ENCODE measurements at places on chromosomes 2 and 18. TPM values are rescaled to one million over a fixed set of nuclear protein-coding genes. Genes with fewer than 3 reads are reported as not detected.
A peak's percentile ranks its signal among the peaks of the same experiment; 100 is the strongest.

GPBAR1 gene
- 0.39 TPM for total RNA-seq

DNA sequence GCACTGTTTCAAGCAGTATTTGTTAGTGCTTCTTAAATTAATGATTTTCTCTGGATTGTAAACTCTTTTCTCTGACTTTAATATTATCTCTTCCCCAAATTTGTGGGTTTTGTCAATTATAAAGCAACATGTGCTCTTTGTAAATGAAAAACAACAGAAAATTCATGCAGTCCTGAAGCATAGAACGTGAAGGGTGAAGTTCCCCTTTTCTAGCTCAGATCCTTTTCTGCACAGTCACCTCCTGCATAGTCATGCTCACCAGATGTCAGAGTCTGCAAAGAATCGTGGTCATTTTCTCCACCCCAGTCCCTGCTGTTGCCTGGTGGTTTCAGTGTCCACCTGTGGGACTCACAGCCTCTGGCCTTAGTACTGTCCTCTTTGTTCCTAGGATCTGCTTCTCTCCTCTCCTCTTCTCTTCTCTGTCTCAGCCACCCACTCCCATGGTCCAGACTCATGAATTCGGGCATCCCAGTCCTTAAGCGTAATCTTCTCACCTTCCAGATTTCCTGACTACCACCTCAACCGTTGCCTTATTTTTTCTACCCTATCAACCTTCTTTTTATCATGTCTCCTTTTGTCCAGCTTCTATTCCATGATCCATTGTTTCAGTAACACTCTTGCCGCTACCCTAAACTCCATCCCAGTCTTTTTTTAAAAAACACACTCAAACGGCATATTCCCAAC, 229.1 kb downstream of the RTP5 start:
- no peak for DNase-seq

PIEZO2 gene
- total RNA-seq, result 51.0 TPM

- DNase-seq, result no peak
Observed at GRCh38 chr2:88003074-88003755, 13.1 kb downstream of the RNU2-63P start.

MC4R gene
- not detected for total RNA-seq

DNA sequence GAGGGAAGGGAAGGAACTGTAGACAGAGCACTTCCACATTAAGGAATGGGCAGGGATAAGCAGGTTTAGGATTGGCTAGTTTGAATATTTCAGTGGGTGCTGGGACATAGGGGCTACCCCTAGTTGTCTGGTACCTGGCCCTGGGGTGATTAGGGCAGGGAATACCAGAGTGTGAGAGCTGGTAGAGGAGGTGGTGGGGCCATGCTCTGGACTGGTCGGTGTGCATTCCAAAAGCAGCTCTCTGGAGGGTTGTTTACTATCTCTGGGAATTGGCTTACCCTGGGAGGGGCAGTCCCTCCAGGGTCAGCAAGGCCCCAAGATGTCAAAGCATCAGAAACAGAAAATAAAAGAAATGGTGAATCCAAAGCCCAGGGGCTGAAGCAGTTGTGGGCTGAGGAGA, 103.8 kb downstream of the LAMA3 start:
- DNase-seq, result no peak

GRCh38 chr2:172962824-172963223, 112.8 kb upstream of the MAP3K20 start:
- no peak for DNase-seq

DNA sequence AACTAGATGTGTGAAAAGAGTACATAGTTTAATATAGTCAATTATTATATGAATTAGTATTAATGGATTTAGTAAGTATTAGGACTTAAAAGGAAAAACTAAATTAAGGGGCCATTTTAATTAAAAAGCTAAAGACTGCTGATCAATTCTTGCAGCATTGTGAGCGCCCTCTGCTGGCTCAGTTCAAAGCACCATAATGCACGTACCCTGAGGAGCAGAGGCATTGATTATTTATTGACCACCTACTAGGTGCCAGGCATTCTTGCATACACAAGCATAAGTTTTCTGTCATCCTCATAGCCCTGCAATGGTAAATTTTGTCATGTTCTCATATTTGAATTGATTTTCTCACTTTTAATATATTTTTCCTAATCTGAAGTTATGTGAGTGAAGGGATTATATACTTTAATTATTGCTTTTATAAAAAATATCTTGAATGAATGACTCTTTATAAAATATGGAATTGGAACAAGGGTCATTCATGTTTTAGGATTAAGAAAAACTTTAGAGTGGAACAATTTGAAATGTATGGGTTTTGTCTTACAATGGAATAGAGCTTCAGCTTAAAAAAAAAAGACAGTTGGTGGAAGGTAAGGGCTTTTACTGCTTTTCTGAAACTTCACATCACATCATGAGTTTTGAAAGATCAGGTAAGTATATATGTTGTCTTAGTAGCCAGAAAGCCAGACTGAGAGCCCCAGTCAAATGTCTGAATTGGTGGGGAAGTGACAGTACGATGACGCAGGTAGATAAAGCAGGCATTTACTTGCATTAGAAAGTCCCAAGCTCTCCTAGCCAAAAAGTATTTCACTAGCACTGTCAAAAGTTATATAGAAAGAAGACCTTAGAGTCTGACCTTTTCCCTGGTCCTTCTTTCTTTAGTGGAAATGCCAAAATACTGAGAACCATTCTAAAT, 9.7 kb downstream of the ITGA4 start:
- no peak for DNase-seq

MARCO gene
- 1.7 TPM for total RNA-seq

DNA sequence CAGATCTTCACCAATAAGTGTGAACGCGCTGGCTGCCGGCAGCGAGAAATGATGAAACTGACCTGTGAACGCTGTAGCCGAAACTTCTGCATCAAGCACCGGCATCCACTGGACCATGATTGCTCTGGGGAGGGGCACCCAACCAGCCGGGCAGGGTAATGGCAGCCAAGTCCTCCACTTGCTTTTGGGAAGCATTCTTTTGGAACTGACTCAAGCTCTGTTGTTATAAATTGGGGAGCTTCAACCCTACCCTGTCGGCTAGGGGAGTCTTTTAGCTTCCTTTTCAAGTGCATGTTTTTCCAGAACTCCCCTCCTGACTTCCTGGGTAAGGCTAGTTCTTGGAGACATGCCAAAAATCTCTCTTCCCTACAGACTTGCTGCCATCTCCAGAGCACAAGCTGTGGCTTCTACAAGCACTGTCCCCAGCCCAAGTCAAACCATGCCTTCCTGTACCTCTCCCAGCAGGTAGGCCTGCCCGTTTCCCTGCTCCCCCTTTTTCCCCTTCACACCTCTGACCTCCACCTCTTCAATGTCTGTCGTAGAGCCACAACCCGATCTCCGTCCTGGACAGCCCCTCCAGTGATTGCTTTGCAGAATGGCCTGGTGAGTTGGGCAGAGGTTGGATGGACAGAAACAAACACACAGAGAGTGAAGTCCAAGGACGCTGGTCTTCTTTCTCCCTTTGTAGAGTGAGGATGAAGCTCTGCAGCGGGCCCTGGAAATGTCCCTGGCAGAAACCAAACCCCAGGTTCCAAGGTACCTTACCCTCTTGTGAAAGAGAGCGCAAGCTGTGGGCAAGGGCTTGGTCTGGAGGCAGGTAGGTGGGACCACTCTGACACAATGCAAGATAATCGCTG, 1.5 kb downstream of the ZFAND2B start:
- DNase-seq, result no peak

DNA sequence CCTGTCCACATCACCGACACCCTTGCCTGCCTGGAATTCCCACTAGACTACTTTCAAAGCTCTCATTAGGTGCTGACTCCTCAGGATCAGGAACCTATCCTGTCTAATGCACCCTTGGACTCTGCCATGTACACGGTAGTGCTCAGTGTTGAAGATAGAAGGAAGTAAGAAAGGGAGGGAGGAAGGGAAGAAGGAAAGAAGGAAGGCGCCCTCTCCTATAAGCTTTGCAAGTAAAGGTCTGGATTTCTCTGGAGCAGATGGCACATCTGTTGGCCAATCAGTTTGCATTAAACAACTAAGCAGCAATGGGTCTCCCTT, 45.3 kb downstream of the SCTR start:
- DNase-seq, result no peak

KCNK3 gene
- 0.49 TPM for total RNA-seq

- no peak for DNase-seq
Observed at GRCh38 chr2:5938566-5938896, 246.3 kb downstream of the SOX11 start.

DNA sequence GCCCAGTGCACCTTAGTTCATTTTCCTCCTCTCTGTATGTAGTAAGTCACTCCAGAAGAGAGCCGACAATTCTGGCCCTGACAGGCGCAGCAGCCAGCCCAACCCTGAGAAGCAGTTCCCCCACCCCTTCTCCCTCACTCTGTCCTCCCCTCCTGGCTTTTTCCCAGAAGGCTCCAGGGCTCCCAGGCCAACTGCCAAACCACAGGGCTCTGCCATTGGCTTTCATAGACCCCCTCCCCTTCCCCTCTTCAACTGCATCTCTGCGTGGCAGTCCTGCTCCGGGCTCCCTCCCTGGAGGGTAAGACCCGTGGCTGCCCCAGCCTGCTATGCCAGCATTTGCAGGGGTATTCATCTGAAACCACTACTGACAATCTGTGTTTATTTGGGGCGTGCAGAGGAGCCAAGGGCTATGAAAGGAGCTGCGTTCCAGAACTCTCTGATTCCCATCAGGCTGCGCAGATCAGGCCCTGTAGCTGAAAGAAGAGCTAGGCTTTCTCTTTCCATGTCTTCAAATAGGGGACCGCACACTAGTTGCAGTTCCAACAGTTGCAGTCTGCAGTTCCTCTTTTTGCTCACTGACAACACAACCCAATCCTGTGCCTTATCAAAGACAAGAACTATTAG, 388.6 kb upstream of the TNP1 start:
- peak; percentile 92 for DNase-seq

GRCh38 chr18:29164020-29164706, 987.2 kb upstream of the CDH2 start:
- no peak for DNase-seq

DNA sequence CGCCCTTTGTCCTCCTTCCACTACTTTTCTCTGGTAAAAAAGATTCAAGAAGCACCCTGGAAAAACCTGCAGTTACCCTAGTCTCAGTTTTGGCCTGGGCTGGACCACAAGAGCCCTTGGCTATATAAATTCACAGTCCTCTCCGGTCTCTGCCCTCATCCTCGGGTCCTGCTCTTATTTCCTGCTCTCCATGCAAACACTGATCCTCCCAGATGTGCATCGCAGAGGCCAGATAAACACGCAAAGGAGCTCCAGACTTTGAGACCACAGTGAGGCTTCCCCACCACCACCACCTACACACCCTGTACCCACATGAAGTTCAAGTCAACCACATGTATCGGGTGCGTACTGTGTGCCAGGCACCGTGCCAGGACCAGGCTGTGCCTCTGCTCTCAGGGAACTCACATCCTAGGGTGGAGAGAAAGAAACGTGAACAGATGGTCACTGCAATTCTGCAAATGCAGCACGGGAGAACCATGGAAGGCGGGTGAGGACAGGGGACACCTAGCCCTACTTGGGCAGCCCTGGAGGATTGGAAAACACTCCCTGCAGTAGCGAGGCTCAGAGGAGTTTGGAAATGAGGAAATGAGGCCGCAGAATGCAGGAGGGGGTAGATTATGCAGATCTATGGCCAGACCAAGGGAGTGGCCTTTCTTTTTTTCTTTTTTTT, 7.4 kb downstream of the CTDSP1 start:
- DNase-seq, result peak; percentile 80

IL36RN gene
- 10.9 TPM for total RNA-seq

DNA sequence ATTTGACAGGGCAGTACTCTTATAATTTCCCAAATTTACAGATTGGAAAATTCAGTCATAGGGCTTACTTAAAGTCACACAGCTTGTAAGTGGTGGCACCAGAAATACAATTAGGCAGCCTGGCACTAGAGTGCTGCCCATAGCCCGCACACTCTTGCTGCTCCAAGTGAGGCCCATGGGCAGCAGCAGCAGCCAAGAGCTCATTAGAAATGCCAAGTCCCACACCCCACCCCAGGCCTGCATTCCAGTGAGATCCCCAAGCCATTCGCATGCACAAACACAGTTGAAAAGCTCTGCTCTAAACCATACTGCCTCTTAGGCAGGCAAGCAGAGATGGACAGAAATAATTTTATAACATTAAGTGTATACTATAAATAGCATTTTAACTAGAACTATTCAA, 379.3 kb upstream of the PKDCC start:
- no peak for DNase-seq

DNA sequence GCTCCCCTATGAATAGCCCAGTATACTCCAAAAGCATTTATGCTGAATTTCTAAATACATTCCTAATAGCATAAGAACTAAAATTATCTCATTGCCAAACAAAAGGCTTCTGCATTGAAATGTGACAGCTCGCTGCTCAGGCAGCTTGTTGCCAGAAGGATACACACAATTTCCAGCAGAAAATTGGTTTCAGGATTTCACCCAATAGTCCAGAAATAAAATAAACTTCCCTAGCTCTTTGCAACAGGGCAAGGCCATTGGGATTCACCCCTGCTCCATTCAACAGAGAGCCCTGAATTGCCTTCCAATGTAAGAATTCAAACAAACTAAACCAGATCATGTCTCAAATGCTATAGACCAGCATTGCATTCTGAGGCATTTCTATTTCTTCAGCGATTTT, 70.7 kb downstream of the RBM43 start:
- peak; percentile 9 for DNase-seq

- no peak for DNase-seq
Observed at GRCh38 chr2:147763861-147764260, 81.0 kb upstream of the ACVR2A start.

KIF3C gene
- 6.3 TPM for total RNA-seq

DNA sequence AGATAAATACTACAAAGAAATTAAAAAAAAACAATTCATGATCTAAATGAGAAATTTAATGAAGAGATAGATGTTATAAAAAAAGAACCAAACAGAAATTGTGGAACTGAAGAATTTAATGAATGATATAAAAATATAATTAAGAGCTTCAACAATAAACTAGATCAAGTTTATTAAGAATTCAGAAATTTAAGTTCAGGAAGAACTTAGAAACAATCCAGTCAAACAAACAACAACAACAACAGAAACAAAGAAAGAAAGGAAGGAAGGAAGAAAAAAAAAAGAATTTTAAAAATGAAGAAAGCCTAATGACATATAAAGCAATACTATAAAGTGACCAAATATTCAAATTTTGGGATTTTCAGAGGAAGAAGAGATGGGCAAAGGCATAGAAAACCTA, 250.9 kb upstream of the FBXO11 start:
- DNase-seq, result no peak
